ENCODE measurements at places on chromosomes 4 and X. TPM values are rescaled to one million over a fixed set of nuclear protein-coding genes. Genes with fewer than 3 reads are reported as not detected.

The MXRA5 gene
- not detected for total RNA-seq

The HSD17B13 gene
- 0.06 TPM for total RNA-seq

The CSAG2 gene
- total RNA-seq, result not detected

The PCDH19 gene
- total RNA-seq, result 0.02 TPM

The CENPVL1 gene
- not detected for total RNA-seq

The AFP gene
- total RNA-seq, result 2.3 TPM

The FREM3 gene
- not detected for total RNA-seq

The PAGE3 gene
- not detected for total RNA-seq

The FRYL gene
- total RNA-seq, result 8.5 TPM

The SLC34A2 gene
- total RNA-seq, result not detected

The TCEAL7 gene
- total RNA-seq, result not detected

The GYPE gene
- not detected for total RNA-seq

The GPR34 gene
- 0.13 TPM for total RNA-seq

The SNCA gene
- total RNA-seq, result 0.22 TPM

The MAGEB17 gene
- not detected for total RNA-seq

The HTRA3 gene
- 14.4 TPM for total RNA-seq

The NAT8L gene
- 14.7 TPM for total RNA-seq

The GPR50 gene
- total RNA-seq, result 0.12 TPM

The PRPS2 gene
- total RNA-seq, result 43.7 TPM

The HERC5 gene
- total RNA-seq, result 3.5 TPM

The TMPRSS11D gene
- total RNA-seq, result not detected

The CXXC4 gene
- total RNA-seq, result 0.02 TPM

The CTAG1B gene
- total RNA-seq, result not detected

The TMEM192 gene
- total RNA-seq, result 8.4 TPM

The MAML3 gene
- total RNA-seq, result 11.9 TPM

The GALNT7 gene
- total RNA-seq, result 27.1 TPM

The LGI2 gene
- 0.25 TPM for total RNA-seq

The CT83 gene
- not detected for total RNA-seq

The N4BP2 gene
- 2.5 TPM for total RNA-seq

The CXCL13 gene
- not detected for total RNA-seq

The PNPLA4 gene
- total RNA-seq, result 15.6 TPM

The ADH6 gene
- total RNA-seq, result not detected

The HUWE1 gene
- 64.5 TPM for total RNA-seq

The UCHL1 gene
- 981 TPM for total RNA-seq

The MAOA gene
- 0.16 TPM for total RNA-seq

The BCOR gene
- 20.9 TPM for total RNA-seq

The ETDC gene
- not detected for total RNA-seq

The SYTL5 gene
- total RNA-seq, result 0.28 TPM

The MGAT4D gene
- not detected for total RNA-seq

The ARHGEF6 gene
- total RNA-seq, result 0.19 TPM

The EXOC1L gene
- not detected for total RNA-seq
